Melanocyte of skin (primary cell): ENCODE measurements at places on chromosomes 6 and 20. TPM values are rescaled to one million over a fixed set of nuclear protein-coding genes. Genes with fewer than 3 reads are reported as not detected.

The MPIG6B gene
- not detected in 2 replicates for total RNA-seq

The SEL1L2 gene
- total RNA-seq = not detected in 2 replicates

The KHDC1L gene
- total RNA-seq = not detected in 2 replicates

The PI3 gene
- 0.69 TPM in 1 of 2 replicates, not detected in the other for total RNA-seq

The SLC22A3 gene
- total RNA-seq = under 0.01 TPM in 1 of 2 replicates, not detected in the other

The FNDC1 gene
- 0.33 TPM in 1 of 2 replicates, not detected in the other for total RNA-seq

The DNAAF9 gene
- 8.7 and 10.8 TPM in 2 replicates for total RNA-seq

The SPATS1 gene
- not detected in 2 replicates for total RNA-seq

The NRSN1 gene
- not detected in 2 replicates for total RNA-seq

The AGER gene
- total RNA-seq = under 0.01 TPM in 1 of 2 replicates, not detected in the other

The SLC16A10 gene
- 6.3 and 14.0 TPM in 2 replicates for total RNA-seq

The OR2H2 gene
- not detected in 2 replicates for total RNA-seq

The CST5 gene
- total RNA-seq = not detected in 2 replicates

The GINS1 gene
- total RNA-seq = 20.8 and 26.6 TPM in 2 replicates

The SNX21 gene
- 22.2 and 25.6 TPM in 2 replicates for total RNA-seq

The VGLL2 gene
- total RNA-seq = not detected in 2 replicates

The PI16 gene
- not detected in 2 replicates for total RNA-seq

The LPA gene
- total RNA-seq = not detected in 2 replicates

The IL20RA gene
- not detected in 2 replicates for total RNA-seq

The DPPA5 gene
- total RNA-seq = not detected in 2 replicates

The SNAI1 gene
- 0.15 and 0.33 TPM in 2 replicates for total RNA-seq

The PACRG gene
- not detected in 2 replicates for total RNA-seq

The GJA10 gene
- total RNA-seq = under 0.01 TPM in 1 of 2 replicates, not detected in the other

The TRAPPC3L gene
- total RNA-seq = not detected in 2 replicates

The BMP6 gene
- total RNA-seq = under 0.01 TPM in 1 of 2 replicates, not detected in the other

The PNLDC1 gene
- not detected in 2 replicates for total RNA-seq

The RIMS4 gene
- total RNA-seq = not detected in 2 replicates

The WASF1 gene
- total RNA-seq = 7.6 TPM in 2 replicates

The ID1 gene
- 0.31 and 0.33 TPM in 2 replicates for total RNA-seq

The SOBP gene
- total RNA-seq = under 0.01 and 0.36 TPM in 2 replicates
